ENCODE measurements at places on chromosomes 1 and 21.
A peak's percentile ranks its signal among the peaks of the same experiment; 100 is the strongest.

DNA sequence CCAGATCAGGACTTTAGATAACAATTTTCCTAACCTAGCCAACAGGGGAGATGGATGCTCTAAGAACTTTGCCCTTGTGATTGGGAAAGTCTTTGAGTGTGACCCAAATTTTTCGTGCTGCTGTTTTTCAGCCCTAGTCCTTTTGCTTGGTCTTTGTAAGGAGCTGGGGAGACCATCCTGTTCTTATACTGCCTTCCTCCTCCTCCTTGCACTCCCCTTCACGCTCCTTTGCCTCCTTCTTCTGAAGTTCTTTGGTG is 5.7 kb downstream of the KCNQ4 start:
- DNase-seq: no peak

DNA sequence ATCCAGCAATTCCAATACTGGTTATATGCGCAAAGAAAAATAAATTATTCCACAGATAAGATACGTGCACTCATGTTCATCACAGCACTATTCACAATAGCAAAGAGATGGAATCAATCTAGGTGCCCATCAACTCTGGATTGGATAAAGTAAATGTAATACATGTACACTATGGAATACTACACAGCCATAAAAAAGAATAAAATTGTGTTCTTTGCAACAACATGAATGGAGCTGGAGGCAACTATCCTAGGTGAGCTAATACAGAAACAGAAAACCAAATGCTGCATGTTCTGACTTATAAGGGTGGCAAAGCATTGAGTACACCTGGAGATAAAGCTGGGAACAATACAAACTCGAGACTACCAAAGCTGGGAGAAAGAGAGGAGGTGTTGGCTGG is 787.3 kb downstream of the KCNT2 start:
- DNase-seq: no peak

GRCh38 chr1:86481966-86482365 is 13.2 kb downstream of the CLCA1 start:
- DNase-seq: no peak

DNA sequence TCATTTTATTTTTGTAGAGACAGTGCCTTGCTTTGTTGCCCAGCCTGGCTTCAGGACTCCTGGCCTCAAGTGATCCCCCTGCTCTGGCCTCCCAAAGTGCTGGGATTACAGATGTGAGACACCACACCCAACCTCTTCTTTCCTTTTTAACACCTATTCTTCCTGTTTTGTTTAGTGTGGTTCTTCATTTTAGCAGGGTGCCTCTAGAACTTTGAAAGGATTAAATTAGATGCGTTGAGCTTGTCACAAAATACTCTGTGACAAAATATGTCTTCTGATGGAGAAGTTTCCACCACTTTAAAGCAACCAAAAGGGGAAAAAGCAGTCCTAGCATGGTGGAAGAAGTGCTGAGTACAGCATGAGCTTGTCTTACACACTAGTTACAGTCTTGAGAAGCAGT is 42.0 kb downstream of the CDC14A start:
- DNase-seq: no peak

GRCh38 chr1:223765036-223765718 is 52.8 kb downstream of the CAPN2 start:
- no peak for DNase-seq

- DNase-seq: no peak
Measured at GRCh38 chr1:95384567-95384966, 150.6 kb downstream of the RWDD3 start.

GRCh38 chr1:207970329-207971233 is 59.7 kb upstream of the CD34 start:
- no peak for DNase-seq

DNA sequence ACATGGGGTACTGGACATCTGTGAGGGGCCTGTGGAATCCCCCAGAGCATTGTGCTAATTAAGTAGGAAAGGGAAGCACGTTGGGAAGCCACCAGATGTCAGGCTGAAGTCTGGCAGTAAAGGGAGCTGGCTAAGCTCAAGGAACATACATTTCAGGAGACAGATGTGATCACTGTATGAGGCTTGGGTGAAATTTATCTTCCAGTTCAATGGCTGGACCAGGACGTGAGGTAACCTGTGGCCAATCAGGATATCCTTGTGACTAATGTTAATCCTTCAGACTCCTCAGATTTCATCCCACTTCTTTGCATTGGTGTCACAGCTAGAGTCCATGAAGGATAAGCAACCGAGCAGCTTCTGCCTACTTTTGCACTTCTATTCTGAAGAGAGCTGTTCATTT is 110.2 kb upstream of the APP start:
- DNase-seq: no peak

DNA sequence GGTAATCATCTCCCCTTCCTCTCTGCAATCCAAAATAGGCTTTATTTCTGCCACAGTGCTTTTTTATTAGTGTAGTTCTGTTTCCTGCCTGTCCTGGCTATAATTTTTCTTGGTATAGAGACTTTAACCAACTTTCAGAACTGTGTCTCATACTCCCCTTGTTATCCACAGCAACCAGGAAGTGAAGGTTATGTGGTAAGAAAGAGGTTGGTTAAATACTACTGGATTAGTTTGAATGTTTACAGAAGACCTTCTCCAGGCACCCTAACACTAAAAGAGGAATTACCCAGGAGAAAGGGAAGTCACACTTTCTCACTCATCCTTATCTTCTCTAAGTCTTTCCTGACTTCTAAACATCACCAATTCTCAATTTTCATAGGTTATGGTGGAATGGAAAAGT is 17.8 kb upstream of the TNFSF4 start:
- DNase-seq: no peak

GRCh38 chr1:164443166-164443565 is 115.8 kb upstream of the PBX1 start:
- no peak for DNase-seq

GRCh38 chr1:43973981-43974442 is 748 bp upstream of the ATP6V0B start:
- peak; percentile 39 for DNase-seq
